ENCODE measurements at places on chromosomes 4 and X.

DNA sequence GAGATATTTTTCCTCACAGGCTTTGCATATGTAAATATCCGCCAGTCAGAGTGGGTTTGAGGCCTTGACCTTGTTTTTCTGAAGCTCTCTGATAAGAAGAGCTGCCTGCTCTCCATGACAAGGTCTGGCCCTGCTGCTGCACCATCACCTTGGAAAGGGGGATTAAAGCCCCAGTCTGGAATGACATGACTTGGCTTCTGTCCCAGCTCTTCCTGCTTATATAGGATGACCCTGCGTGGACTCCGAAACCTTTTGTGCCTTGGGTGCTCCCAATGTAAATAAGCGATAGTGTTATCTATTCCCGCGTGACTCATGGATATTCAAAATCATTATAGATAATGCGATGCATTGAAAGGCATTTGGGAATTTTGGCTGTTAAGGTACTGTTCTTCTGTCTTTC, 139.3 kb downstream of the BMPR1B start:
- DNase-seq, result no peak

DNA sequence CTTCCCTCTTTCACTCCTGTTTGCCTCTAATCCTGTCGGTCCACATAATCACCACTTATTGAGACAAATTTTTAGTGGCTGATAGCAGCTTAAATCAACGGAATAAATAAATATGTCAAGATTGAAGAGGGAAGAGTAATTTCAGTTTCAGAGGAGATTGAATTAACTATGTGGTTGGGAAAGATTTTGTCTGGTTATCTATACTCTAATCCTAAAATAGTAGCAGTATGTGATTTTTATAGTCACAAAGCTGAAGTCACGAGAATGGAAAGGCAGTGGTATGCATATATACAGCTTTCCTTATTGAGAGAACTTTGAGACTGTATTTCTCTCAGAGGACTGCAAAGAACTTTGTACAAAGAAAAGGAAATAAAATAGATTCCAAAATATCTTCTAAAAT, 493.3 kb downstream of the FAT4 start:
- no peak for DNase-seq

- DNase-seq, result no peak
Observed at GRCh38 chr4:138650495-138650894, 365.1 kb upstream of the NOCT start.

DNA sequence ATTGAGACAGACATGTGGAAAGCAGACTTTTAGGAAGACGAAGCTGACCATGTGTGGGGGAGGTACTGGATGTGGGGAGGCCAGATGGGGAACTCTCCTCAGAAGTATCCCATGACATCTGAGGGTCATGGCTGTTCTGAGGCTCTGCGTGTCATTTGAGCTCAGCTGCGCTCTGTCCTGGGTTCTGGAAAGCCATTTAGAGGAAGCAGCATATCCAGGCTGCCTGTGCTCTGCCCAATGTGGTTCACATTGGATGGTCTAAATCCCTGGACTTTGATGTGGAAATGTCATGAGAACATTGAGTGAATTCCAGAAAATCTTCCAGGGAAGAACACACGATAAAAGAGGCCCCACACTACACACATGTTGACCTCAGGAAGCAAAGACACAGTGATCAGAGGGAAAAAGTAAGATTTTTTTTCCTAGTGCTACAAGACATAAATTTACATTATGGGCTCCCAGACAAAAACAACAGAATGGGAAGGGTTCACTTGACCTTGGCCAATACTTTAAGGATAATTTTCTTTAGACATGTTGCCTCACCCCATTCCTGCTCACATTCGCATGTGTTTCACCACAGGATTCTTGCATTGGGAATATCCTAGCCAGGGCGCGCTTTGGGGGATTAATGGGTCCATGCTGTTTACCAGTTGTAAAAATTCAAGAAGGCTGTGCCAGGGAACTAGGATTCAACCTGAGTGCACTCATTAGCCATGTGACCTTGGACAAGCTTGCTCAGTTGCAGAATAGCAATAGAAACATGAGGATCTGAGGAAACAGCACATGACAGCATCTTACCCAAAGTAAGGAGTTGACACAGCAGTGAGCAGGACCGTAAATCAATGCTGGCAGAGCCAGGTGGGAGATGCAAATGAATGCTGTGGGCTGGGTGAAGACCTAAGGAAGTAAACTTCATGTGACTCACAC, 73.2 kb upstream of the C1QTNF7 start:
- peak; percentile 19 for DNase-seq

GRCh38 chr4:128775477-128775876, 34.0 kb upstream of the JADE1 start:
- no peak for DNase-seq

- no peak for DNase-seq
Observed at GRCh38 chr4:7674706-7675105, 240.0 kb upstream of the PSAPL1 start.

DNA sequence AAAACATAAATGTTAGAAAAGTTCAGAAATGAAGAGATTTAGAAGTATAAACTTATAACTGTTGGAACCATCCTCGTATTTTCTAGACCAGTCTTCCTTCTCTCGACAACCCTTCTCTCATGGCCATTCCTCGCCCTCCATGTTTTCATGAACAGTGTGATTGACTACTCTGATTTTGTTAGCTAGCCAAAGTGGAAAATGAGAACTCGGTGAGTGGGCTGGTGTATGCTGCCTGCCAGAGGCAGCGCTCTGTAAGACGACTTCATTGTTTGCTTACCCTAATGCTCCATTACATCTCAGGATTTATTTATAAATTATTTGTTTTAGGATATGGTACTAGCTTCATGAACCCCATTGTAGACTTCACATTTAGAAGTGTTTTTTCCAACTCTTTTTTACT, 153.0 kb downstream of the CBR4 start:
- no peak for DNase-seq

- DNase-seq, result no peak
Observed at GRCh38 chr4:85933291-85933640, 426.6 kb downstream of the MAPK10 start.

- no peak for DNase-seq
Observed at GRCh38 chrX:18855919-18856644, 127.8 kb downstream of the PHKA2 start.

DNA sequence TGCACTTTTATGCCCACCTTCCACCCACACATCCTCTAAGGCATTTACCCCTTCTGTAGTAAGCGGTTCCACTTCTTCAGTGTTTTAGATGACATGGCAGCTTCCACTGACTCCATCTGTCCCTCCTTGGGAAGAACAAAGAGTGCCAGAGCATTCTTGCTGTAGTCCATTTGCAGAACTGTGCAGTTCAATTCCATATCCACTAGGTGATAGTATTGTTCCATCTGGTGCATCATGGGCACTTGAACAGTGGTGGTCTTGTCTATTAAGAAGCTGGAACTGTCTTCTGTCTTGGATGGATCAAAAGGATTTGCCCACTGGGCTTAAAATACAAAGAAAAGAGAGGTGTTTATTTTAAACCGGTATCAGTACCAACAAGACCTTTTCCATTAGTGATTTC, 3.5 kb downstream of the SERPINA7 start:
- peak; percentile 61 for DNase-seq

DNA sequence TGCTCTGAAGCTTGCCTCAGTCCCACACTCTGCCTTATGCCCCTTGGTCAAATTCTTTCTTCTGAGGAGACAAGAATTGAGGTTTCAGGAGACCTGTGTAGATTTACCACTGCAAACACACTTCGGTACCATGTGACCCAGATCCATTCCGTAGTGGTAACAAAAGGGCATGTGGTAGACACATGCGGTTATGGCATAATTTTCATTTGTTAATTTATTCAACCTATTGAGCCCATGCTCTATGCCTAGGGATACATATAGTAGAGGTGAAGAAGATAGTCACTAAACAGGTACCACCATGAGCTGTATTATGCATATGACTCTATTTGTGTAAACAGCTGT, 190.9 kb downstream of the NDST4 start:
- DNase-seq, result no peak

- DNase-seq, result no peak
Observed at GRCh38 chr4:99593781-99594641, 19.4 kb downstream of the MTTP start.

GRCh38 chrX:117743469-117744251, 372.9 kb downstream of the KLHL13 start:
- peak; percentile 2 for DNase-seq

DNA sequence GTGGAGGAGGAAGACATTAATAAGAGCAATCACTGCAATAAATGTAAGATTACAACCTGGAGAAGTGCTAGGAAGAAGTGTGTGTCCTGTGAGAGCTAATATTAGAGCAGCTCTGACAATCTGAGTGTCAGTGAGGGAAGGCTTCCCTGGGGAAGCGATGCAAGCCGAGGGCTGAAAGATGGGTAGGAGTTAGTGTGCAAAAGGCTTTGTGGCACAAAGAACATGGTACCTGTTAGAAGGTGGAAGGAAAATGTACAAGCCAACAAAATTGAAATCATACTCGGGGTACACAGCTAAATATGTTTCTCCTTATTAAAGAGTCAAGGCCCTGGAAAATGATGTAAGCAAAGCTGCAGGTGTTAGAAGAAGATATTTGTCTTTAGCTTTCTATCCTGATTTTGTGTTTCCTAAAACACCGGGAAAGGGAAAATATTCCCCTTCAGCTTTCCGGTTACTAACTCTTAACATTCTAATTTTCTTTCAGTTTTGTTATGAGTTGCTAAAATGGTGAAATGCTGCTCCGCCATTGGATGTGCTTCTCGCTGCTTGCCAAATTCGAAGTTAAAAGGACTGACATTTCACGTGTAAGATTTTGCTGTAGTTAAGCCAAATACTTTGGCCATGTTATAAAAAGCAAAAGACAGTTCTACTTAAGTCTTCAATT, 808 bp downstream of the THAP6 start:
- no peak for DNase-seq

- peak; percentile 19 for DNase-seq
Observed at GRCh38 chr4:177047070-177047850, 254.5 kb upstream of the VEGFC start.

DNA sequence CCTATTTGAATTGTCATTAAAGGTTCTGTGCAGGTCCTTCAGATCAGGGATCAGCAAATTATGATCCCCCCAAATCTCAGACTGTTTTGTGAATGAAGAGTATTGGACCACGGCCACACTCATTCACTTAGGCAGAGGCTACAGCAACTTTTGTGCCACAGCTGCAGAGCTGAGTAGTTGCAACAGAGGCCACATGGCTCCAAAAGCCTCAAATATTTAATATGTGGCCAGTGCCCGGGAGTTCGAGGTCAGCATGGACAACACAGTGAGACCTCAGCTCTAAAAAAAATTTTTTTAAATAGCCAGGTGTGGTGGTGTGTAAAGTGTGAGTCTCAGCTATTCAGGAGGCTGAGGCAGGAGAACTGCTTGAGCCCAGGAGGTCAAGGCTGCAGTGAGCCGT, 100.7 kb downstream of the NSUN7 start:
- no peak for DNase-seq

DNA sequence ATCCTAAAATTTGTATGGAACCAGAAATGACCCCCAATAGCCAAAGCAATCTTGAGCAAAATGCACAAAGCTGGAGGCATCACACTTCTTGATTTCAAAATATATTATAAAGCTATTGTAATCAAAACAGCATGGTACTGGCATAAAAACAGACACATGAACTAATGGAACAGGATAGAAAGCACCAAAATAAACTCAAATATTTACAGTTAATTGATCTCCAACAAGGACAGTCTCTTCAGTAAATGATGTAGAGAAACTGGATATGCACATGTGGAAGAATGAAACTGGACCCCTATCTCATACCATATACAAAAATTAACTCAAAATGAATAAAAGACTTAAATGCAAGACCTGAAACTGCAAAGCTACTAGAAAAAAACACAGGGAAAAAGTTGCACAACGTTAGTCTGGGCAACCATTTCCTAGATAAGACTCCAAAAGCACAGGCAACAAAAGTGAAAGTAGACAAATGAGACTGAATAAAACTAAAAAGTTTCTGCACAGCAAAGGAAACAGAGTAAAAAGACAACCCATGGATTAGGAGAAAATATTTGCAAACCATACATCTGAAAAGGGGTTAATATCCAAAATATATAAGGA, 64.9 kb downstream of the CD99L2 start:
- no peak for DNase-seq

DNA sequence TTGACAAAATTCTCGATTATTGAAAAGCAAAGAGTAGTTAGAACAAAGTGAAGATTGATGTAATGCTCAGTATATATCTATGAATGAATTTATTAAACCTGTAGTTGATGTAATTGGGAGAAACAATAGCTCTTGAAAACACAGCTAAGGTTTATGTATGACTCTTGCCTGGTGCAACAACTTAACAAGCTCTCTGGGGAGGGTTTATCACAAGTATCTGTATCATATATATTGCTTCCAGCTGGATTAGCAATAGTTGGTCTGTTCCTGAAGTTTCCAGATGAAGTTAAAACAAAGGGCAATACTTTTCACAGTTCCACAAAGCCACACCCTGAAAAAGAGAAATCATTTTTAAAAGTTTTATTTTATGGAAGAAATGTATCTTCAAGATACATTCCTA, 91.4 kb downstream of the ARSJ start:
- DNase-seq, result no peak

GRCh38 chrX:13076176-13076961, 31.9 kb upstream of the FAM9C start:
- no peak for DNase-seq

GRCh38 chr4:69239557-69240168, 25.1 kb upstream of the UGT2B11 start:
- DNase-seq, result no peak

DNA sequence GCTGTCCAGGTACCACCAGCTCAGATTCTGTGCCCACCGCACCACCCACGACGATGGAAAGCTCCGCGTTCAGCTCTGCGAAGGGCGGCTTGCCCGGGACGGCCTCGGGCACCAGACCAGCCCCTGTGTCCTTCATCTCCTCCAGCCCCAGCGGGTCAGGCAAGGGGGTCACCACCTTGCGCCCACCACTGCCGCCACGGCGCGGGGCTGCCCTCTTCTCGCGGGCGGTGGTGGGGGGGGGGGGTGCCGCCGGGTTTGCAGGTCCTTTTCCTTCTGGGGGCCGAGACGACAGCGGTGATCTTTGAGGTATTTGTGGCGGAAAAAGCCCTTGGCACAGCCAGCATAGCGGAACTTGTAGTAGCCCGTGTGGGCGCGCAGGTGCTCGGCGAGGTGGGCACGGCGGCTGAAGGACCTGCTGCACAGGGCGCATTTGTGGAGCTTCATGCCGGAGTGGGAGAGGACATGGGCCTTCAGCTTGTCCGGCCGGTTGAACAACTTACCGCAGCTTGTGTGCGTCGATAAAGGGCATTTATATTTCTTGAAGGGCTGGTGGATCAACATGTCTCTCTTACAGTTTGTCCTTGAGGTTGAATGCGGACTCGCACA, 50.9 kb downstream of the CFAP299 start:
- no peak for DNase-seq
